Left hindlimb (tissue), 1 donor: ENCODE measurements at places on chromosomes 4 and X.

- DNase-seq = no peak
Measured at GRCh38 chr4:2419814-2420213, 1.1 kb downstream of the CFAP99 start.

DNA sequence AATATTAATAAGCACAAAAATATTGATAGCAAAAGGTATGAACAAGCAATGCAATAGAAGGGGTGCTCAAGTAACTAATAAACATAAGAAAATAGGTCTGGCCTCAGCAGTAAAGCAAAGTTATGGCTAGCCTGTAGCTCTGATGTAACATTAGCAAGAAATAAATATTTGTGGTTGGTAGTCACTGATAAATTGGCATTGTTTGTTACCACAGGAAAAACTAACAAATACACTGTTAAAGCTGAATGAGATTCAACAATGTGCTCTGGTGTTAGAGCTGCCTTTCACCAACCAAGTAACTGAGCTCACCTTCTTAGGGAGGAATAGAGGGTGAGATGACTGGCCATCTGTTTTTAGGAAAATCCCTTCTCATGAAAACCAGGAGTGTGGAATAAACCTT lies 71.4 kb downstream of the AREG start:
- DNase-seq = no peak

DNA sequence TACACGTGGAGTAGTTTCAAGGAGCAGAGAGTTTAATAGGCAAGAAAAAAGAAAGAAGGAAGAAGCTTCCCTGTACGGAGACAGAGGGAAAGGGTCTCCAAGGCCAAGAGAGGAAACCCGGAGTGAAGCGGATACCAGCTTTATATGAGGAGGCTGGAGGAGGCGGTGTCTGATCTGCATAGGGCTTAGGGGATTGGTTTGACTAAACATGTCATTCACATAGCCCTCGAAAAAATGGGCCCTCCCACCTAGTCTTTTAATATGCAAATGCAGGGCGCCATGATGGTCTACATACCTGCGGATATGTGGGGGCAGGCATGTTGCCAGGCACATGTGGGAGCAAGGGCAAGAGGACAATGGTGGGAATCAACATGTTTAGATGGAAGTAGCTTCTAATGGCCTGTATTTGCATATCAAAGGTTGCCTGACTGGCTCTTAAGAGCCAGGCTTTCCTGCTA lies 103.1 kb upstream of the UGT8 start:
- no peak for DNase-seq

- no peak for DNase-seq
Measured at GRCh38 chr4:76449362-76449767, 14.3 kb downstream of the SHROOM3 start.

DNA sequence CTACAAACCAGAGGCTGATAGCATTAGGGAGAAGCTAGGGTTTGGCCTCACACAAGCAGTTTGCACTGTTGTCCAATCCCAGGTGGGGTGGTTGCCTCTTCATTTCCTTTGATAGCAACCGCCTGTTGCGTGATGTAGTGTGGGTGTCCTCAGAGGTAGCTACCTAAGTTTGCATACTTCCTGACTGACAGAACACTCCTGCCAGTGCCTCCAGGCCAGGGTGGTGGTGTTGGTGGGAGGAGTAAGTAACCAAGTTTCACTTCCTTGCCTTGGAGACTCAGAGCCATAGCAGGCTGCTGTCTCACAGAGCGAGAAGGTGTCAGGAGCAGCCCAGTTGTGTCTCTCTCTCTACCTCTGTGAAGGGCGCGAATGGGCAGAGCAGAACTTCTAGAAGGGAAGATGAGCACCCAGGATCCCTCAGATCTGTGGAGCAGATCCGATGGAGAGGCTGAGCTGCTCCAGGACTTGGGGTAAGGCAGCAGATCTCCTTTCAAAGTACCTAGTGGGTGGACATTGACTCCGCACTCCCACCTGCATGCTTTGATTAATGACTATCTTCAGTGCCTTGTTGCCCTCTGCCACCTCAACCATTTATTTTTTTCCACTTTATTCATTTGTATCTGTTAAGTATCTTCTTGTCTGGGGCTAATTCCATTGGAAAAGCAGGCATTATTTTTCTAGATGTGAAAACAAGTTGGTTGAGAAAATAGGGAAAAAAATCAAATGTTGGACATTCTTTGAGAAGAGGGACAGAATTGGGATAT lies at the start of gene DAPP1:
Gene DAPP1 (plus strand): TSS at position 283 of the 764 bp plus-strand sequence. CDS start 87 bp downstream, at position 370.
- peak; percentile 33 for DNase-seq

DNA sequence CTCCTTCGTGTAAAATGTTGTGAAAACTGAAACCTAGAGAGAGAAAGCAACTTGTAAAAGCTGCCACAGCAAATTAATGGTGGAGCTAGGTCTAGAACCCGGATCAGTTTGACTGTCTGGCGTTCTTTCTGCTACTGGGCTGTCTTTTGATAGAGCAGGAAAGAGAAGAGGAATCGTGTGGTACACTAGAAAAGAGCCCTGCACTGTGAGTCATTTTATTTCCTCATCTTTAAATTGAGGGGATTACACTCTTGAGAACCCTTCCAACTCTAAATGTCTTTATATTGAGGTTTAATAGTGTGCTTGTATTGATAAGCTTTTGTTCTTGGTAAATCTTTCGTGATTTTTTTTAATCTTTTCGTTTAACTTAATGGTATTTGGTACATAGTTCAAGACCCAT lies 4.3 kb downstream of the WDR44 start:
- DNase-seq = no peak

DNA sequence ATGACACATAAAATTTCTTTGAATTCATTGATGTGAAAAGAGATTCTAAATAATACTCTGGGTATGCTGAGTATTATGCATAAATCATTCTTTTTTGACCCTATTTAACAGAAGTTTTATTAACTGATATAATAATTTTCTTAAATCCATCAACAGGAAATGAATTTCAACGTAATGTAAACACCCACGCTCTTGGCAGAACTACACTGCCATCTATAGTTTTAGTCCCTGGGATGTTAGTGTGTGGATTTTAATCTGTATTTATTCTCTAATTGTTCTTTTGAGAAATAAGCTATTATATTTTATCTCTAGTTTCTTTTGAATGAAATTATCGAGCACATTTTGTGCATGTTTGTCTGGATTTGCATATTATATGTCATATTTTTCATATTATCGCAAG lies 666.8 kb upstream of the NDST4 start:
- no peak for DNase-seq

GRCh38 chr4:52750819-52751486 lies at the start of gene ERVMER34-1:
ERVMER34-1 (minus strand) TSS chr4:52751425; CDS start chr4:52745520, 5,905 bp downstream.
- peak; percentile 29 for DNase-seq

GRCh38 chr4:27267339-27267969 lies 406.8 kb downstream of the STIM2 start:
- DNase-seq = no peak

DNA sequence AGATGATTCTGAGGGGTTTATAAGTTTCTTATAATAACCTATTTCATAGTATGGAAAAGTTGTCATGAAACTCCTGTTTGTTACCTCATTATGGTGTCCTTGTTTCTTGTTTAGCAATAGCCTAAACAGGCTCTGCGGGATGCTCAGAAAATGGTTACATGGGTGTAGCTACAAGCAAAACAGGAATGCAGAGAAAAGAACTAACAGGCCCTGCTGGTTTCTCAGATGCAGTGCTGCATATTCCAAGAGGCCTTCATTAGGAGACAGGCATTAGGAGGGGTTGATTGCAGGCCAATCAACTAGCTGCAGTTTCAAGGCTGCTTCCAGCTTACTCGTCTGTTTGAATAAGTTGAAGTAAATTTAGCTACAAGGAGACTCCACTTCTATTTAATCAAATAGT lies 37.6 kb upstream of the HPGD start:
- no peak for DNase-seq

GRCh38 chrX:39492497-39493162 lies 605.1 kb downstream of the BCOR start:
- DNase-seq = no peak

- no peak for DNase-seq
Measured at GRCh38 chr4:124940387-124940786, 227.9 kb upstream of the ANKRD50 start.

DNA sequence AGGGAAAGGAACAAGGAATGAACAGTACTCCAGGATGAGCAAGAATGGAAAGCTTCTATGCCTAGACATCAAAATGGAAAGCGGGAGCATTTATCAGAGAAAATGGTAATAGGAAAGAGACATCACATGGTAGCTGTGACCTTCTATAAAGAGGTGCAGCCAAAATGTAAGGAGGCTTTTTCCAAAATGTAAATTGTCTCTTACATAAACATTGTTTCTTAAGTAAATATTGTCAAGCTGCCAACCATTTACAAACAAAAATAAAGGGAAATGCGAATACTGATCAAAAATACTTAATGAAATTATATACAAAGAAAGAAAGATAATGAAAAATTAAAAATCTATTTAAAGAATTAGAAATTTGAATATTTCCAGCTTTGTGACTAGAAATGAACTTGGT lies 55.0 kb upstream of the RASGEF1B start:
- DNase-seq = no peak

GRCh38 chrX:44343412-44344141 lies at the start of gene EFHC2:
EFHC2 (minus strand) TSS chrX:44343672; CDS start chrX:44343588, 84 bp downstream.
- peak; percentile 77 for DNase-seq

DNA sequence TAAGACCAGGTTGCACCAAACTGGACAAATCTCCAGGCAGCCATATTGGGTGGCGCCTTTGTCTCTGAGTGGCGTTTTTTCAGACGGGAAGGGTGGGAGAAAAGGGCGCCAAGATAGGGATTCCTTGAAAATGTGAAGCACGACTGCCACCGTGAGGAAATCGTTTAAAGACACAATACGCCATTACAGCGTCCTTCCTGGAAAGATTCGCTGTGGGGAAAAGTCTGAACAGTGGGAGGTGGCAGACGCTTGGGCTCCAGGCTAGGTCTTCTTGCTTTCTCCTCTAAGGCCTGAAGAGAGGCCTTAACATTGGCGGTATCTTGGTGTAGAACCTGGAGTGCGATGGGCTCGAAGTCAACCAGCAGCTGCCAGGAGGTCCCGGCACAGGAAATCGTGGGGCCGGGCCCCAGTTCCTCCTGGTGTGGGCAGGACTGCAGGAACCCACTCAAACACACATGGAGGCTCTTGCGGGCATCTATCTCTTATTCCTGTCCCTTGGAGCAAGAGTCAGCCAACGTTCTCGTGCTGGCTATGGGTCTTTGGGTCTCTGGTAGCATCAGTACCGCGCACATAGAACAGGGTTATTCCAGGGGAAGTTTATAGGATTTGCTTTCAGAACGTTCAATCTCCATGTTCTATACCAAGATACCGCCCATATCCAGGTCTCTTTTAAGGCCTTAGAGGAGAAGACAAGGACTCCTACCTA lies 208.8 kb downstream of the OR13H1 start:
- no peak for DNase-seq

GRCh38 chr4:110139111-110139510 lies 59.3 kb downstream of the ELOVL6 start:
- no peak for DNase-seq

DNA sequence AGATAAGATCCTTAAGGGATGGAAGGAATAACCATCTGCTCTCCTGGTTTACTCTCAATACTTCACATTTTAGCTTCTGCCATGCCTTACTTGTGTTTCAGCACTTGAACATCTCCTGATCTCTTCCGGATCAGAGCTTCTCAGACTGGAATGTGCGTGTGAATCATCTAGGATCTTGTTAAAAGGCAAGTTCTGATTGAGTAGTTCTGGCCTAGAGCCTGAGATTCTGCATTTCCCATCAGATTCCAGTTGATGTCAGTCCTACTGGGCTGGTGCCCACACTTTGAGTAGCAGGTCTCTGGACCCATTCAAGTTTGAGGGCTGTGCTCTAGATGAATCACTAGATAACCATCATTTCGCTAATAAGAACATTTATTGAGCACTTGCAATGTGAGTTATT lies 20.0 kb downstream of the NDP start:
- no peak for DNase-seq

GRCh38 chrX:105328773-105329172 lies 108.3 kb upstream of the TEX13A start:
- no peak for DNase-seq

- DNase-seq = no peak
Measured at GRCh38 chrX:50680990-50681389, 133.0 kb downstream of the SHROOM4 start.

- no peak for DNase-seq
Measured at GRCh38 chr4:143581331-143581946, 67.9 kb downstream of the SMARCA5 start.

GRCh38 chr4:47195706-47196105 lies 164.3 kb downstream of the GABRB1 start:
- no peak for DNase-seq

DNA sequence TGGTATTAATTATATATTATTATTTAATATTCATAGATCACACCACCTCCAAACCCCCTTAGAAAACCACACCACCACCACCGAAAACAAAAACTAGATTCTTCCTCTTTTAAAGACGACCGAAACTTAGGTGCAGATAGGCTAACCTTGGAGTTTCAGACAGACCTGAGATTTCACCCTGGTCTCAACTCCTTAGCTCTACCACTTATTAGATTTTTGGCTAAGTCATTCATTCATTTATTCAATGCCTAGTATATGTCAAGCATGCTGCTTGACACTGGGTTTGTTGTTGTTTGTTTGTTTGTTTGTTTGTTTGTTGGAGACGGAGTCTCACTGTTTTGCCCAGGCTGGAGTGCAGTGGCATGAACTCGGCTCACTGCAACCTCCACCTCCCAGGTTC lies 9.5 kb upstream of the BMP2K start:
- DNase-seq = no peak

GRCh38 chr4:75849461-75849860 lies 52.8 kb downstream of the PPEF2 start:
- DNase-seq = no peak

- peak; percentile 94 for DNase-seq
Measured at GRCh38 chrX:147911192-147912022, at the start of gene FMR1. FMR1 (plus strand) TSS chrX:147911919; CDS start chrX:147912180, 261 bp downstream.

DNA sequence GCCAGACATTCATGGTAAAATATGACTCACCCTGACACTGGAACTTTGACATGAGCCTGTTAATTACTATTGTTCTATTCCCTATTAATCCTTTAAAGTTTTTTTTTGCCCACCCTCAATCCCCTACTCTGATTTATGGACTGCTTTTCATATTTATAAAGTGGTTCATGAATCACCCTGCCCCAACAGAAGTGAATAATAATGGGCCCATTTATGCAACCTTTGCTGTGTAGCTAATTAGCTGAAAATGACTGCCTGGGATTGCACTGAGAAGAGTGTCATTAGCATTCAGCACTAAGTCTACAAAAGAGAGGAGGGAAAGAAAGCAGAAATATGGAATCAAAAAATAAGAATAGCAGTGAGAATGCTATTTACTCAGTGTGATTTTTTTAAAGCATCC lies 154.3 kb downstream of the COMMD8 start:
- DNase-seq = no peak

GRCh38 chrX:108091878-108092291 lies 307 bp downstream of the ATG4A start:
- no peak for DNase-seq

DNA sequence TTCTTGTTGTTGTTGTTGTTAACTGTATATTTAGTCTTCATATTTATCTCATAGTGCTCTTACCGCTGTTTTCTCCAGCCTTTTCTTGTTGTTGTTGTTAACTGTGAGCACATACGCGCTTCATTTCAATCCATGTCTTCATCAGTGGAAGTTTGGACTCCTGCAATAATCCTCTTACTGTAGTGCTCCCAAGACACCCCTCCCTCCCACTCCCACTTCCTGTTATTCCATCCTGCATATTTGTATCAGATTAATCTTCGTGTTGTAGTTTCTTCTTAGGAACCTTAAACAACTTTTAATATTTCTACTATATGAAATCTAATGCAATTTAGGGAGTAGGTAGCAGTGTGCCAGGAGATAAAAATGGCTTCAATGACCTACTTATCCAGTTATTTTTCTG lies 674.8 kb downstream of the RAPGEF2 start:
- DNase-seq = no peak

- no peak for DNase-seq
Measured at GRCh38 chr4:13184199-13184598, 299.9 kb downstream of the RAB28 start.
